ENCODE measurements at places on chromosomes 4 and X.
A peak's percentile ranks its signal among the peaks of the same experiment; 100 is the strongest.

- no peak for DNase-seq
Measured at GRCh38 chrX:2888309-2888708, 40.8 kb downstream of the ARSD start.

- no peak for DNase-seq
Measured at GRCh38 chr4:150067859-150068258, 10.4 kb upstream of the DCLK2 start.

DNA sequence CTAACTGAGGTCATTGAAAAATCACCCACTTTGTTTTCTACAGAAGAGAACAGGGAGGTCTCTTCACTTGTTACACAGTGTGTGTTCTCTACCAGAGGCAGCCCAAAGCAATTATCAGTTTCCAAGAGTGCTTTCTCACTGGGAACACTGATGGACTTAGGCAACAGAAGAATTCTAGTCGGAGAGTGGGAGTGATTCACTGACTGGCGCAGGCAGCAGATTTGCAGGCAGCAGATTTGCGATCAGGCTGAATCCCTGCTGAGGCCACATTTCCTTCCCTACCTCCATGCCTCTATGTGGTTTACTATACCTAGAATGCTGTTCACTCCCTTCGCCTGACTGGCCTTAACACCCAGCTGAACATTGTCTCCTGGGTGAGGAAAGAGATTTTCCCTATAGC is 6.6 kb downstream of the OCIAD2 start:
- no peak for DNase-seq

DNA sequence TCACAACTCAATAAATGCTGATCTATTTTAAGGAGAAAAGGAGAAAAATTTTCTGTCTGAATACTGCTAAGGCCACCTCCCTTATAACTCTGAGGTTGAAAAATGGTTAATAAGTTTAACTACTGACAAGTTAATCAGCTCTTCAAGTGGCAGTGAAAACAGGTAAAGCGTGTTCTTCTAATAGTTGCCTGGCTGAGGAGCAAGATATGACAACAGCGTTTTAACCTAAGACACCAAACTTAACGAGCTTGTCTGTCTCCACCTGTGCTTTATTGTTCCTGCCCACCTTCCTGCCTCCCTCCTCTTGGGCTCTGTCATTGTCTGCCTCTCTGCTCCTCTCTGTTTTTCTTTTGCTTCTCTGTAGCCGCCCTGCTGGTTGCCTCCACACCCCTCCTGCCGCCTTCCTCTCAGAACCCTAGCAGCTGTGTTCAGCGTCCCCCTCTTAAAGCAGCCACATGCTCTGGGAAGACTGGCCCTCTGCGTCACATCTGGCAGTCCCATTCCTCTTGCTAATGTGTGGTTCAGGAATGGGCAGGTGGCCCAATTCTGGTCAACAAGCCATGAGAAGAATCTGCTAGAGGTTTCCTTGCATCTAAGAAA is 4.3 kb upstream of the TSPAN5 start:
- peak; percentile 61 for DNase-seq

DNA sequence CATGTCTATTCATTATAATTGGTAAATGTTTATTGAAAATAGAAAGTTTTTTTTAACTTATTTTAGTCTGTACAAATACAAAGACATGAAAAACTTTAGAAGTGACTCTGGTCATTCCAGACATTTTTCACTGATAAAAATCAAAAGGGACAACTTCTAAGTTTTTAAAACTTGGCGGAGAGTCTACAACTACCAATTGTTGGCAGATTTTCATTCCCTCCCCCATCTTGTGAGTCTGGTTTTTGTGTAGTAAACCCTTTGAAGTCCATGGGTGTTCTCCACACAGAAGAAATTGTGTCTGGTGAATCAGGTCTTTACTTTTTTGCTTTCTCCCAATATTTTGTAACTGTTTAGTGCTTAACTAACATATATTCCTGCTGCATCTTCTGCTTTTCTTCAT is 336.5 kb downstream of the PDGFC start:
- DNase-seq, result no peak

DNA sequence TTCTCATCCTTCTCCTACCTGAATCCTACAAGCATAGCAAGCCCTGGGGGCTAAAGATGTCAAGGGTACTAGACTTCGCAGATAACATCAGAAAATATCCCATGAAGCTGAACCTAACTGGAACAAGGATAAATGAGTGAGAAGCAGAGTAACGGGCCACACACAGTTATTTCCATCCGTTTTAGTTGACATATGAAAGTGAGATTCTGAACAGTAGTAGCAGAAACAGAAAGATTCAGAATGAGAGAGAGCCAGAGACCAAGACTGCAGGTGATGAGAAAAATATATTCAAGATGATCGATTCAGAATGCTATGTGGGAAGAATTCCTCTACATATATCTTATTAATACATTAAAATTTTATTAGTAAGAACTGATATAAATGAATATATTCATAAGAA is 165.1 kb downstream of the TSPAN5 start:
- no peak for DNase-seq

DNA sequence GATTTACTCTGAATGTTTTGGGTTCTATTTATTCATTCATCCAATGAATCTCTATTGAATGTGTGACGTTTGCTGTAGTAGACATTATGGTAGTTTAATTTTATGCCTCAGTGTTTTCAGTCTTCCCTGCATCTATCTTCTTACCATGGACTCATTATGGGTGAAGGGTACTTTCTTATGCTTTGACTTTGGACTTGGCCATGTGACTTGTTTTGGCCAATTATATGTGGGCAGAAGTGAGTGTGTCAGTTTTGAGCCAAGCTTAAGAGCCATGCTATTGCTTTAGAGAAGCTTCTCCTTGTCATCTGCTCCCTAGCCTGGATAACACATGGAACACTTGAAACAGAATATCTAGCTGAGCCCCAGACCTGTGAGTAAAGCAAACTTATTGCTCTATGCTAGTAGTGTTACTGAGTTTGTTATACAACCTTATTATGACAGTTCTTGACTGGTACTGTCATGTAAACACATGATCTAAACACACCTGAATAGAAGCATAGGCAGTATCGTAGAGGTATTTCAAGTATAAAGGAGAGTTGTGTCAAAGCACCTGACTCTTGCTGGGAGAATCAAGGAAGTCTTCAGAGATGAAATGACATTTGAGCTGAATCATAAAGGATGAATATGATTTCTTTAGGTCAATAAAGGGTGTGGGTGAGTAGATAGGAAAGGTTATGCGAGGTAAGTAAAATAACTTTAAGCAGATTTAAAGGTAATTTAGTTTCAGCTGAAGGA is 128.4 kb downstream of the NAA11 start:
- DNase-seq, result no peak

DNA sequence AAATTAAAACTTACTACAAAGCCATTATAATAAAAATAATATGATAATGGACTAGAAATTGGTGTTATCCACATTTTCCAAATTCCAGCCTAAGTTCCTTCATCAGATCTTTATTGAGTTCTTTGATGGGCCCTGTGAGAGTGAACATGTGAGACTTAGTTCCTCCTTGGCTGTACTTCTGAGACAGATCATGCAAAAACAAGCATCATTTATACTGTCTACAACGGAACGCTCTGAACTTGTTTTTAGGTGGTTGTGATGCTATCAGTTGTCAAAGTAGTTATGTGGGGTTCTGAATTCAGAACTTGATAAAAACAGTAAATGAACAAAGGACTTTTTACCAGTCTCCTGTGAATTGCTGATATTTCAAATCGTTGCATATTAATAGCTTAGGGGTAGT is 48.9 kb downstream of the JADE3 start:
- no peak for DNase-seq

GRCh38 chr4:41202820-41203568 is 11.3 kb downstream of the APBB2 start:
- no peak for DNase-seq

GRCh38 chr4:168486912-168487281 is 6.6 kb upstream of the DDX60L start:
- no peak for DNase-seq

- DNase-seq, result no peak
Measured at GRCh38 chr4:175930471-175930870, 118.4 kb upstream of the GPM6A start.

DNA sequence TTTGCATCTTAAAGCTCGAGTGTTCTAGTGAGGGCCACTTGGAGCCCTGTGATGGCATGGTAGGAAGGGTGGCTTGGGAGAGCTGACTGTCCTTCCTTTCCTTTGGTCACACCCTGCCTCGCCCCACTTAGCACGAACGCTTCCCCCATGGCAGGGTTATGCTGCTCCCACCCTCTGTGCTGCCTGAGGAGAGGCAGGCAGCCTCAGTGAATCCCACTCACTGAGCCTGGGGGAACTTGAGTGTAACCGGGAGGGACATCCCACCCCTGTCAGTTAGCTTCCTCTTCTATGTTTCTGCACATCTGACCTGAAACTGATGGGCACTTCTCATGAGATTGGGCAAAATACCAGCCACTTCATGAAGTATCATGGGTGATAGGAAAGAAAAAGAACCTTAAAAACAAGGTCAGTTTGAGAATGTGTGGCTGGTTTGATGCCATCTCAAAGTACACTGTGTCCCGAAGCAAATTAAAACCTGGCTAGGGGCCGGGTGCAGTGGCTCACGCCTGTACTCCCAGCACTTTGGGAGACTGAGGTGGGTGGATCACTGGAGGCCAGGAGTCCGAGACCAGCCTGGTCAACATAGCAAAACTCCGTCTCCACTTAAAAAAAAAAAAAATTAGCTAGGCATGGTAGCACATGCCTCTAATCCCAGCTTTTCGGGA is 10.1 kb downstream of the TKTL1 start:
- no peak for DNase-seq

DNA sequence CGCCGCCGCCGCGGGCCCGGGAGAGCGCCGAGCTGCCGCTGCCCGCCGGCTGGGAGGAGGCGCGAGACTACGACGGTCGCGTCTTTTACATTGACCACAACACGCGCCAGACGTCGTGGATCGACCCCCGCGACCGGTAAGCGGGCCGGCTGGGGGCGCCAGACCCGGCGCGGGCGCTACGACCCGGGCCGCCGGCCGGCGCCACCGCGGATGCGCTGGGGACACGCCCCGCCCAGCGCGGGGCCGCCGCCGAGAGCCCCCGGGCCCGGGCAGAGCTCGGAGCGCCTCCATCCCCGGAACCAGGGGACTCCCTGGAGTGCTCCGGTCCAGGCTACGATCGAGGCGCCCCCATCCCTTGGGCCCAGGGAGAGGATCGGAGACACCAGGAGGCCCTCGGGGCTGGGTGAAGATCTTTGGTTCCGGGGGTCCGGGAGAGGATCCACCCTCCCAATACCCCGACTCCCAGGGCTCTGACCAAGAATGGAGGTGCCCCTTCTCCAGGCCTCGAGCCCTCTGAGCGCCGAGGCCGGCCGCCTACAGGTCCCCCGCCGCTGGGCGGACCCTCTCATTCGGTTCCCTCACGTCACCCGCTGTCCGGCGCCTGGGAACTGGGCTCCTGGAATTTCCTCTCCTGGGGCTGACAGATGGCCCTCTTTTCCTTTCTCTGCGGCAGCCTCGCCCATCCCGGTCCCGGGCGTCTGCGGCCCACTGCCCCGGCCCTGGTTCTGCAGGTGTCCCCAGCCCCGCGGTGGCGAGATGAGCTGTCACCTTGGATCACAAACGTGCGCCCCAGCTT is 48.8 kb downstream of the CLDN34 start:
- DNase-seq, result no peak

GRCh38 chrX:21955403-21956189 is 15.1 kb downstream of the SMS start:
- no peak for DNase-seq

- DNase-seq, result no peak
Measured at GRCh38 chrX:134580907-134581306, 77.4 kb downstream of the PLAC1 start.

DNA sequence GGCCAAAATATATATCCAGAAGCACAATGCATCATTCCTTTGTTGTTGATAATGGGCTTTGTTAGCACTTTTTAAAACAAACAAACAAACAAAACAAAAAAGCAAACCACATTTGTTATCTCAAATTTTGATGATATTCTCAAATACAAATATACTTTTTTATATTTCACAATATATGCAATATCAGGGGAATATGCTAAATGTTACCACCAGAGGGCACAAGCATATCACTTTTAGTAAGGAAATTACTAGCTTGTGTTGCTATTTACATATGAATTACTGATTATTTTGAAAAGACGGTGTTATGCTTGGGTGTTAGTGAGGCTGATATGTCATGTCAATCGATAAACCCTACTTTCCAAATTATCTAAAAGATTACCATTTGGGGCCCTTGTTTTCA is 29.1 kb downstream of the RIPPLY1 start:
- no peak for DNase-seq
